Glutamatergic neuron (in vitro differentiated cells): ENCODE measurements at places on chromosomes 4 and X.

DNA sequence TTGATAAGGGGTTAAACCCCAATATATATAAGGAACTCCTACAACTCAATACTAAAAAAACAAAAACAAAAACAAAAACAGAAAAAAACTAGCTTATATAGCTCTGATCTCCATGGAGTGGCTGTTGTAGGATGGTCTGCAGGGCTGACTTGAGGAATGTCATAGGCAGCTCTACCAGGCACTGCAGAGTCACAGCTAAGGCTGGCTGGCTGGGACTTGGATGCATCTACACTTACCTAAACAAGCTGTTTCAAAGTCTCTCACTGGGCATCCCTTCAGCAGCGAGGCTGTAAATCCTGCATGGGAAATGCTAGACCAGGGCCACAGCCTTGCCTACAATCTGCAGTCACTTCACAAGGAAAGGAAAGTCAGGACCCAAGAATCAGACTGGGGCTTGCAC is 61.3 kb downstream of the HOPX start:
- no peak for DNase-seq

DNA sequence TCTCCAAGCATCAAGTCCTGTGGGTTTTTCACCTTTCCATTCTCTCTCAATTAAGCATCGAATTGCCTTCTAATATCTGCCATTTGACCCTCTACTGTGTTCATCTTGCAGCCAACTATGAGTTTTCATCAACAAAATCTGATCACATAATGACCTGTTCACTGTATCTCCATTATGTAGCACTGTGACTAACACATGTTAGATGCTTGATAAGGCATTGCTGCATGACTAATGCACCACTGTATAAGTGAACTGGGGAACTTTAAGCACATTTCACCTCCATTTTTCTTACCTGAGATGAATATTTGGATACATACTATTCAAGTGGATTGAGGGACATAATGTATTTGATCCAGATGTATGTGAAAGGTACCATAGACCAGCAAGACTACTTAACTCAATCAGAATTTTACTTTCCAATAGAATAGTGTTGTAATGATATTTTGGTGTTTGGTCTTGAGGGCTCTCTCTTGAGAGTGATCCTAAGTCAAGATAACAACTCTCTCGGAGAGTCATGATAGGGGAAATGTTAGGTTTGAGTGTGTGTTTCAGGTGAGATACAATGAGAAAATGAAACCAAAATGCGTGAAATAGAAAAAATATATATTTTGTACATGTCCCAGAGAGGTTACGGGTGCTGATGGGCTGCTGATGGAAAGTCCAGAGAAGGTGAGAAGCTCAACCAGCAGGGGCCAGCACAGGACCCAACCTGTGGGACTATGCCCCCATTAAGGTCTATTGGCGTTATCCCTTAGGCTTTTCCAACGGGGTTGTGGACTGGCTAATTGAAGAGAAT is 60.2 kb upstream of the HS3ST1 start:
- DNase-seq, result no peak

DNA sequence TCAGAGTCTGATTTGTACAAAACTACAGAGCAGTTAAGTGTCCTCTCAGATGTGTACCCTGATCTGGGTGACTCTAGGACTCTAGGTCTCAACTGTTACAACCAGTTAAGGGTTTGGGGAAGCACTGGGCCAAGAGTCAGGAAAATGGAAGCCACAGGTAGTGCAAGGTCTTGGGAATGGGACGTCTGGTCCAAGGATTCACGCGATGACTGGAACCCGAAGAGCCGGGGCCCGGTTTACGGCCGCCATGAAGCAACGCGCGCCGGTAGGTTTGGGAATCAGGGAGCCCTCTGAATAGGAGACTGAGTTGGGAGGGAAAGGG is 321 bp upstream of the HPRT1 start:
- no peak for DNase-seq

- DNase-seq, result no peak
Observed at GRCh38 chr4:10032625-10033024, 11.3 kb upstream of the SLC2A9 start.

DNA sequence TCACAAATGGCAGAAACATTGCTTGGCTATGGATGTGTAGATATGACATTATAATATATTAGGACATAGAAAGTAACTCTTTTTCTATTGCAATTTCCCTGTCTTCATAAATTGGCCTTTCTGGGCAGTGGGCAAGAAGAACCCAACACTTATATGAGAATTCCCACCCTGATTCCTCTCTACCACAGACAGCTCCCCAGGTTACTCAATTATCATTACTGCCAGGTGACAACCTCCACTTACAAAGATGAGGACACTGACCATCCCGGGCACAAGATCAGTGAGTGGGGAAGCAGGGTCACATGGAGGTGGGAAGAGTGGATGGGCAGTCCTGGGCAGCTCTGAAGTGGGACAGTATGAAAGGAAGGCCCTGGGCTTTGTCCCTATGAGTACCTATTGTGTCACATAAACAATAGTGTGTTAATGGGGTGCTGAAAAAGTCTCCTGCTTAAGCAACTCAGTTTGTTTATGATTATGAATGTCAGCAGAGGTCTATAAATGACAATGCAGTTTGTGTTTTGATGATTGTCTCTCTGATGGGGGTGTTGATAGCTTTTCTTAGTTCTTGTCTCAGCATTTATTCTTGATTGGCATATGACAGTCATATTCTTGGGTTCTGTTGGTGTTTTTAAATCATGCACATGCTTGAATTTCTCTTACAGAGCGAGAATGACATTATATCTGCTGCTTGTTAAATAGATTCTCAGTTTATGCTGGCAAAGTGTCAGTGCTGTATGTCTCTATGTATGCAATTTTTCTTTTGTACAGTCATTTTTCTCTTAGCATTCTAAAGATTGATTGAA is 99.9 kb downstream of the SLIT2 start:
- DNase-seq, result no peak

GRCh38 chr4:159384632-159385031 is 281.8 kb downstream of the RAPGEF2 start:
- DNase-seq, result no peak

- no peak for DNase-seq
Observed at GRCh38 chr4:42048394-42048793, 58.1 kb downstream of the SLC30A9 start.

GRCh38 chr4:81666491-81666890 is 194.8 kb upstream of the RASGEF1B start:
- DNase-seq, result no peak

DNA sequence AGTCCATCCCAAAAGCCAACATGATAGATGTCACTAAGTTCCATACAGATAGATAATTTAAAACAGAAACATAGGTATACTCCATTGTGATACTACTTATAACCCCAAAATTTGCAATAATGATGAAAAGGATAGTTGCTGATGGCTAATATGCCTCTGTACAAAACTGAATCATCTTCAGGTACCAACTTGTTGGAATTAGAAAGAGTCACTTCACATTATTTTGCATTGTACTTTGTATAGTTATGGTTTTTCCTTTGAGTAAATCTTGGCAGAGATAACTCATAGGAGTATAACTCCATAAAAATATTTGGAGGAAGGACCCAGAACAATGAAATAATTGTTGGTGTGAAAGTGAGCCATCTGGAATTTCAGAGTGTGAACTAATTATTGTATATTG is 17.6 kb downstream of the GIMD1 start:
- DNase-seq, result no peak

- DNase-seq, result no peak
Observed at GRCh38 chr4:174260099-174260498, 23.4 kb downstream of the FBXO8 start.

DNA sequence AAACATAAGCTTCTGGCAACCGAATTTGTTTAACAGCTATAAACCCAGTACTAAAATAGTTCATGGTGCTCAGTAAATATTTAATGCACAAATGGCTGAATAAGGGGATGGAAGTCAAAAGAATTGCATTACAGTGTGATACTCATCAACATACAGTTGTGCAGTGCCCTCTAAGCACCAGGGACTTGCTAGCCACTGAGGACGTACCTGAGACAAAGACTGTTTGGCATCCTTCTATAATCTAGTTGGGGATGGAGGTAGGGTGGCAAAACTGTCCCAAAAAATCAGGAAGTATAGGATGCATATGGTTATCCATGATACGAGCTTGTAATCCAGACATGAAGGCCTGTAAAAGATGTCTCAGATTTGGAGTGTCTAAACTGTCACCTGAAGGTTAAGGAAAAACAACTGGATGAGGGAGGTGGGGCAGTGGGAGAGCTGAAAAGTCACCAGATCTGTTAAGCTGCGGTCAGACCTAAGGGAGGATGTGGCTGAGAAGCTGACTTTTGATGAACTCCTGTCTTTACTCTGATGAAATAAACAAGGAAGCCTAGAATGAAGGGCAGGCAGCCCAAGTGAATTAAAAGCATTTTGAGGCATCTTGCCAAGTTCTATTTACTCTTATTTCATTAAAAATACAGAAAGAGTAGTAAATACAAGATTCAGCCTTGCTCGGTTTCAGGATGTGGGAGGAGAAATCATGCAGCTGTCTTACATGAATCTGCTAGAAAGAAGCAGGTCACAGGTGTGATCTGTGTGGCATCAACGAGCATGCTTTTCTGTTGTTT is 12.0 kb upstream of the CD38 start:
- DNase-seq, result no peak

DNA sequence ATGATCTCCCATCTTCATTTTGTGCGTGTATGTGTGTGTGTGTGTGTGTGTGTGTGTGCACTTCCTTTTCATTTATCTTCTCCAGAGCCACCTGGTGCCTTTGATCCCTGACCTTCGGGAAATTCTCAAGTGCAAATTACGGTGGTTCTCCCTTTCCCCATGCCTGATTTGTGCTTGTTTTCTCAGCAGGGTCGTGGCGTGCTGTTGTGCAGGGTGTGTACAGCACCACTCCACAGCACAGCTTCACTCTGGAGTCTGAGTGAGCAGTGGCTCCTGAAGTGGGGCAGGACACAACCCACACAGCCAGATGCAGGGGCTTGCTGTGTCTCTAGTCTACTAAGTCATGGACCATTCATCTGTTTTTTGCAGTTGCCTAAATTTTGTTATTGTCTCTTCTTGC is 114.2 kb upstream of the TBC1D9 start:
- DNase-seq, result no peak

GRCh38 chr4:173256825-173257224 is 77.3 kb downstream of the HMGB2 start:
- DNase-seq, result no peak

- DNase-seq, result no peak
Observed at GRCh38 chrX:140860718-140861117, 141.7 kb upstream of the SPANXB1 start.

- DNase-seq, result no peak
Observed at GRCh38 chr4:69750346-69750745, 10.1 kb downstream of the SULT1B1 start.

DNA sequence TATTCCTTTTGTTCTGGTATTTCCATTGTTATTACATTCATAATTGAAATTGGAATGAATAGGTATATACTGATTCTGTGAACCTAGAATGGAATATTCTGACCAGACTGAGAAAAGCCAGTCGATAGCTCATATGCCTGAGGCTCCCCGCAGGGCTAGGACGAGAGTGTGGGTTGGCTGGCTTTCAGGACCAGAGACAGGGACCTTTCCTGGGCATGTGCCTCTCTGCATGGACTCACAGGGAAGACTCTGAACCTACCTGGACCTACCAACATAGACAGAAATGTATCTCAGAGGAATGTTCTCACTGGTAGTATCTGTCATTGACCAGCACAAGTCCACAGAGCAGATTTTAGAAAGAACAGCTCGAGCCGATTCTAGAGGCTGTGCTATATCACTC is 214.6 kb downstream of the FRMPD4 start:
- DNase-seq, result no peak

GRCh38 chr4:10053635-10054453 is 32.5 kb upstream of the SLC2A9 start:
- no peak for DNase-seq

- peak; percentile 21 for DNase-seq
Observed at GRCh38 chr4:102541697-102542096, 40.5 kb downstream of the NFKB1 start.

DNA sequence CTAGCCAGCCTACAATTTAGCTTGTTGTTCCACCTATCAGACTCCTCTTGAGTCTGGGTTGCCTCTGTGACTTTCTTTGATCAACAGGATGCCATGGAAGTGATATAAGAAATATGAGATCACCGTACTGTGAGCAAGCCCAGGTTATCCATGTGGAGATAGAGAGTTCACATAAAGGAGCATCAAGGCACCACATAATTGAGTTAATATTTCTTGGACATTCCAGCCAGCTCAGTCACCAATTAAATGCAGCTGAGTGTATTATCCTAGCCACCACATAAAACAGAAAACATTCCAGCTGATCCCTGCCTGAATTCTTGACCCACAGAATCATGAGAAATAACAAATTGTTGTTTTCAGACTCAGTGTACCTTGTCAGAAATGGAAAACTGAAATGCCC is 253.6 kb downstream of the PPP1R2C start:
- DNase-seq, result no peak

GRCh38 chr4:125265846-125266245 is 48.9 kb upstream of the FAT4 start:
- DNase-seq, result no peak

GRCh38 chr4:71814433-71814832 is 30.6 kb upstream of the GC start:
- DNase-seq, result no peak

DNA sequence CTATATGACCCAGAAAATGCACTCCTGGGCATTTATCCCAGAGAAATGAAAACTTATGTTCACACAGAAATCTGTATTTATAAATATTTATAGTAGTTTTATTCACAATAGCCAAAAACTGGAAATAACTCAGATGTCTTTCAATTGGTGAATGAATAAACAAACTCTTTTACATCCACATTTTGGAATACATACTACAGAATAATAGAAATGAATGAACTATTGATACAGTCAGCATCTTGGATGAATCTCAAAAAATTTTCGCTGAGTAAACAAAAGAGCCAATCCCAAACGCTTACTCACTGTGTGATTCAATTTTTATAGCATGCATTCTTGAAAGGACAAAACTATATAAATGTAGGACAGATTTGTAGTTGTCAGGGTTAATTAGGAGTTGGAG is 75.1 kb upstream of the HTR2C start:
- DNase-seq, result no peak

DNA sequence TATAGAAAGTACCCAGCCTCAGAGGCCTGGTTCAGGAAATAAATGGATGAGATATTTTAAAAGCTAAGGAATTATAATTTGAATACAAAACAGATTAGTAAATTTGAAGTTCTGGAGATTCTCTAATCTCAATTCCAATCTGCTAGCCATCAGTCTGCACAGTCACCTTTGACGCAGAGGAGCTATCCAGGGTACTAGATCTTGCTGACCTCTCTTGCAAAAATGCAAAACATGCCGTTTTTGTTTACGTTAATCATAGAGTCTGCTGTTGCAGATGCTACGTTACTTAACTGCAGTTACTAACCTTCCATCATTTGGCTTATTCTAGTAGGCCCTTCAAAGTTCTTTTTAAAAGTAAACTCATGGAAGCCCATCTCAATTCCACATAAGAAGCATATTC is 10.4 kb downstream of the CCSER1 start:
- no peak for DNase-seq

DNA sequence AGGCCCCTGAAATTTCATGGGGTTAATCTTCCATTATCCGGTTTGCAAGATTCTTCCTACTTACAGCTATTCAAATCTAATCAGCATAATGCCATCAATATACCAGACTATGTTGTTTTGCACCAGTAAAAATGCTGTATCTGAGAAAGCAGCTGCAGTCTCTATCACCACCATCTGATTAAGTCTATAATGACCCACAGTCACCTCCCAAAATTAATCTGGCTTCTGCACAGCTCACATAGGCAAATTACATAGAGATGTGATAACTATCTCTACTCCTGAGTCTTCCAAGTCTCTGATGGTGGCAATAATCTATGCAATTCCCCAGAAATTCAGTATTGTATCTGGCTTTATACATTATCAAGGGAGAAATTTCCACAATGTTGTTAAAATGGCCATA is 113.2 kb downstream of the STPG2 start:
- DNase-seq, result no peak
